Endothelial cell of umbilical vein (primary cell): ENCODE measurements at places on chromosomes 2 and 18. TPM values are rescaled to one million over a fixed set of nuclear protein-coding genes. Genes with fewer than 3 reads are reported as not detected.

TRIM43 gene
- polyA plus RNA-seq: not detected in 2 replicates

GRCh38 chr2:144137705-144138428 is 382.1 kb downstream of the ZEB2 start:
- no peak overlapping the region for H3K4me3 ChIP-seq
- no peak overlapping the region for H3K27ac ChIP-seq
- H3K4me1 ChIP-seq: no peaks in the 10 kb centered on the region
- H3K36me3 ChIP-seq: no peaks in the 10 kb centered on the region
- DNase-seq: no peak

DNA sequence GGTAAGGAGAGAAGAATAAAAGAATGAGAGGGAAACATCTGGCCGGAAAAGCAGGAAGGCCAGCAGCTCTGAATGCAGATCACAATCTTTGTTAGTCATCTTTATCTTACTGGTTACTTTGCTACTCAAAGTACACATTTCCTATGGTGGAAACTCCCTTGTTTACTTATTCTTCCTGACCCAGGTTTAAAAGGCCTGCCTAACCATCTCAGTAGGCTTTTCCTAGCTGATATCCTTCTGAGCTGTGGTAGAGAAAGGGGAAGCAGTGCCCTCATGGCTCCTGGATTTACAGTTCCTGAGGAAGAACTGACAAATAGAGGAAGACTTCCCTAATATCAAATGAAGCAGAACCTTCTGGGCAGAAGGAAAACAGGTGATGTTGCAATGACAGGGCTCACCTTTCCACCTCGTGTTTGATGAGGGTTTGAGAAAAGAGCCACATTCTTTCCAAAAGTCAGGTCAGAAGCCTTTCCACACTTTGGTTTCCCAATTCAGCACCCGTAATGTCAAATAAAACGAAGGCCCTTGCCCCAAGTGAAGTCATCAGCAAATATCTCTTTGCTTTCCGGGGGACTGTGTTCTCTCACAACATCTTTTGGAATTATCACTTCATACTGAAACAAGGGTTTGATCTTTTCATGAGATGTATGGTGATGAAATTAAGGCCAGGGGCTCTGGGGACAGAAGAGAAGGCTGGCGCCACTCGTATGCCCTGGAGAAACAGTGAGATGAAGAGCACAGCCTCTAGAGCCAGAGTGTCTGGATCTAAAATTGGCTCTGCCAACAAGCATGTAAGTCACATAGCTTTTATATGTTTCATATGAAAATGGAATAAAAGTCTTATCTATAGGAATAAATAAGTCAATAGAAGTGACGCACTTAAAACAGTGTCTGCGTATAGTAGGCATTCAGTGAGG is 26.7 kb upstream of the APOB start:
- DNase-seq: peak; percentile 84
- peak overlapping the region; percentile 66 for H3K27ac ChIP-seq
- no peaks in the 10 kb centered on the region for H3K27me3 ChIP-seq
- no peak overlapping the region for H3K4me3 ChIP-seq
- no peaks in the 10 kb centered on the region for H3K36me3 ChIP-seq

DNA sequence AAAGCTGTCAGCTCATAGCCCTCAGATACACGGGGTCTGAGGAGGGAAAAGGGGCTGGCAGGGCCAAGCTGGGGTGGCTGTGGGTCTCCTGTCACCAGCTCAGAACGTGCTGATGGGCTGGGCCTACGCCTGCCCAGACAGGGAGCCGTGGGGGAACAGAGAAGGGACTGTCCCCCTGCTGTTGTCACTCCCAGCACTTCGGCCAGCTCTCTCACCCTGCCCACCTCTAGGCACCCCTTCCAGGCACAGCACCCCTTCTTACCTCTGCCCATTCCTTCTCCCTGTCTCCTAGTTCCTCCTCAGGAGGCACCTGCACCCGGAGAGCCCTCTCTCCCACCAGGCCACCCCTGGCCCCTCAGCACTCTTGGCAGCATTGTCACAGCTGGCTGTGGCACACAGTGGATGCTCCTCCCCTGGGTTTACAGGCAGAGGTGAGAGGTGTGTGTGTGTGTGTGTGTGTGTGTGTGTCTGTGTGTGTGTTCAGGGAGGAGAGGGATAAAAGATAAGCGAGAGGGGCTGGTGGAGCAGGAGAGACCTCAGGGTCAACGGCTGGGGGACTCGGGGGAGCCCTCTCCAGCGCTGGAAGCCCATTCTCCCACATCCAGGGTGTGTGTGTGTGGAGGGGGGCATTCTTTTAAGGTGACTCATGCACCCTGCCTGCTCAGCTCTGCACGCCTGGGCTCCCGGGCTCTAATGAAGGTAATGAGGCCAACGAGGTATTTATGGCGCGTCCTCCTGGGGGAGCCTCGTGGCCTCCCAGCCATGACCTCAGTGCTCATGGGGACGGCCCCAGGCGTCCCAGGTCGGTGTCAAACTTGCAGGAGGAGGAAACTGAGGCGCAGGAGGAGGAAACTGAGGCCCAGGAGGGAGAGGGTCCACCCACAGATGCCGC is 66.1 kb upstream of the SMAD7 start:
- H3K27me3 ChIP-seq: no peaks in the 10 kb centered on the region
- H3K4me3 ChIP-seq: no peak overlapping the region
- no peaks in the 10 kb centered on the region for H3K36me3 ChIP-seq
- H3K27ac ChIP-seq: no peak overlapping the region
